ENCODE measurements at places on chromosomes 7 and 10.
A peak's percentile ranks its signal among the peaks of the same experiment; 100 is the strongest.

- no peak for DNase-seq
Observed at GRCh38 chr7:142685877-142686508, 63.3 kb upstream of the PRSS1 start.

DNA sequence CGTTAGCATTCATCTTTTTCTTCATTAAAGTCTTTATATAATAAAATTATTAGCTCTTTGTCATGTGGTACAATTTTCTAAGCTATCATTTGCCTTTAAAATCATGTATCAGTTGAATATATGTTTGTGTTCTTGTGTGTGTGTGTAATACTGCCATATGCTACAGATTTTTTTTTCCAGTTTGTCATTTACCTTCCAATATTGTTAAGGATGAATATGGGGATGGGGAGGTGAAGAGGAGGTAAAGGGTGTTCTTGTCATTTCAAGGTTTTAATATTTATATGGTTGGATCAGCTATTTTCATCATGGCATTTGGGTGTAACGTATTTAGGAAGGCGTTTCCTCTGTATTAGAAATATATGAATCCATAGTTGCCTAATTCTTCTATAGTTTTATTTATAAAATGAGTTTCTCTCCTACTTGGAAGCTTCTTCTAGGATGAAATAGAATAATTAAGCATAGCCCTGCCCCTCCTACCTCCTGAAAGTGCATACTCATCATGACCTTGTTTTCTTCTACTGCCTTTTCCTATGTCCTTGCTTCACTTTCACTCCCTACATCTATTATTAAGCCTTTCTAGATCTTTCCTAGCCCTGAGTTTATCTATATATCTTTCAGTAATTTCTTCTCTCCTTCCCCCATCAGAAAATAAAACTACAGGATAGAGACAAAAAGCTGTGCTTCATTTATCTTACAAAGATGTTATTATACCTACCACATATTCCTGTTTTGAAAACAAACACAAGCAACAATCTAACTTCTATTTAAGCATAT is 25.1 kb downstream of the RAB18 start:
- no peak for DNase-seq

- DNase-seq = no peak
Observed at GRCh38 chr10:397321-398068, 262.2 kb downstream of the ZMYND11 start.

DNA sequence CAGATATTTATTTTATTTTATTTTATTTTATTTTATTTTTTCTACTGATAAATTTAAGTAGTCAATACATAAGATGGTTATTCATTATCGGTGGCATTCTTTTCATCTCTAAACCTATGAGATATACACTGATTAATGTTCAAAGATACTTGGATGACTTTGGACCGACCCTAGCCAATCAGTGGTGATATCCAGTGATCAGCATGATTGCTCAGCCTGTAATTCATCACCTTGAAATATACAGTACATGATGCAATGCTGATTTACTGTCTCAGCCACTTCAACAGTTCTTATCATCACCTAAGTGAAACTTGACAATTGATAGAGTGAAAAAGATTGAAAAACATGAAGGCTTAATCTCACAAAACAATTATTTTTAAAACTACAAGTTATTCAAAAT is 1651.0 kb downstream of the REEP3 start:
- no peak for DNase-seq

DNA sequence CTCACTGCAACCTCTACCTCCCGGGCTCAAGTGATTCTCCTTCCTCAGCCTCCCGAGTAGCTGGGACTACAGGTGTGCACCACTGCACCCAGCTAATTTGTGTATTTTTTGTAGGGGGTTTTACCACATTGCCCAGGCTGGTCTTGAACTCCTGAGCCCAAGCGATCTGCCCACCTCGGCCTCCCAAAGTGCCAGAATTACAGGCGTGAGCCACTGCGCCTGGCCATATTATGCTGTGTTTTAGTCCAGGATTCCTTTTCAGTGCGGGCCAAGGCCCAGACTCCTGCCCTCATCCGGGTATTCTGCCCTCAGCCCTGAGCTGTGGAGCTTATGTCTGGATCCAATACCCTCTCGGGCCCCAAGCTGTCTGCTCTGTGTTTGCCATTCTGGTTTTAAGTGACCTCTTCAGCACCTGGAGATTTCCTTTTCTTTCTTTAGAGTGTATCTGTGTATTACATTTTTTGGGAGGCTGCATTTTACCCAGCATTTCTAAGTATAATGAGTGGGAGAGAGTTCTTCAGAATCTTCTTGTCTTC is 114.9 kb downstream of the BUB3 start:
- no peak for DNase-seq

DNA sequence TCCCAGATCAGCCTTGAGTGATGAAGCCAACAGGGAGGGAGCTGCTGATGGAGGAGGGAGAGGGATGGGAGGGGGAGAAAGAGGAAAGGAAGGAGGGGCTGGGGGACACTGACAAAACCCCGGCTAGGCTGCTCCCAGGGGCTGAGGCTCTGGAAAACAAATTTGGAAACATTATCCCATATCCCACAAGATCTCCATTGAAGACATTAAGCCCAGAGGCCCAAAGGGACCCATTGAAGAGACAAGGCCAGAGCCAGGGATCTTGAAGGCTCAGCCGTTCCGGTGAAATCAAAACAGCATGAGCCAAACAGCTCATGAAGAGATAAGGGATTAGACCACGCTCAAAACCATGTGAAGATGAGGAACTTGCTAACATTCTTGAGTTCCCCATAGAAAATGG is 184.3 kb upstream of the ITGB1 start:
- DNase-seq = no peak

GRCh38 chr7:33043501-33044400 is 18.8 kb downstream of the NT5C3A start:
- no peak for DNase-seq

DNA sequence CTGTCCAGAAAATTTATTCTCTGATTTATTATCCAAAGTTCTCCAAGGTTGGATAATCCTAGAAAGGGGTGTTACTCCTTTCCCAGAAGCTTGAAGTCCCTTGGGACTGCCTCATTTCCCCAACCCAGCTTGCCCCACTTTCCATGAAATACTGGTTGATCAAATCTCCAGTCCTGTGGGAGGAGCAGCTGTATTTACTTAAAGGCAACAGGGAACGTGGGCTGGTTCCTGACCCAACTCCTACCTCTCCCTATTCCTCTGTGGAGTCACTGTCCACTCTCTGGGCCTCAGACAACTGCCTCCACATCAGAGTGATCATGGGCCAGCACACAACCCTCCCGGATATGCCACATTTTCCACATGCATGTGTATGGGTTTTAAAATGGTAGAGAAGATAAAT is 166.2 kb upstream of the PRR15 start:
- no peak for DNase-seq

GRCh38 chr7:6436385-6436685 is 11.4 kb downstream of the DAGLB start:
- no peak for DNase-seq

DNA sequence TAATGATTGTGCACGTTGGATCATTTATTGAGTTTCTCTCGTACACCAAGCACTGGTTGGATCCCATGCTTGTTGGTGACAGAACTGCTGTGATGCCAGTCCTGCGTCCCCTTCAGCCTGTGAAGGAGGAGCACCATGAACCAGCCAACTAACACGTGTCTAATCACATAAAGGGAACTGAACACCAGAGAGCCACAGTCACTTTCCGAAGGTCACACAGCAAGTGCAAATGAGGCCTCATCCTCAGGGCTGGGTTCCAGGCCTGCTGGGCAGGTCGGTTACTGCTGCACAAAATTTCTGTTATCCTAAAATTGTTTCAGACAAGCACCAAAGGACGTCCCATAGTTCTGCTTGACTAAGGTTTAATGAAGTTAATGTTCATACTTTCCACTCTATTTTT is 332.0 kb upstream of the ZNF32 start:
- no peak for DNase-seq

DNA sequence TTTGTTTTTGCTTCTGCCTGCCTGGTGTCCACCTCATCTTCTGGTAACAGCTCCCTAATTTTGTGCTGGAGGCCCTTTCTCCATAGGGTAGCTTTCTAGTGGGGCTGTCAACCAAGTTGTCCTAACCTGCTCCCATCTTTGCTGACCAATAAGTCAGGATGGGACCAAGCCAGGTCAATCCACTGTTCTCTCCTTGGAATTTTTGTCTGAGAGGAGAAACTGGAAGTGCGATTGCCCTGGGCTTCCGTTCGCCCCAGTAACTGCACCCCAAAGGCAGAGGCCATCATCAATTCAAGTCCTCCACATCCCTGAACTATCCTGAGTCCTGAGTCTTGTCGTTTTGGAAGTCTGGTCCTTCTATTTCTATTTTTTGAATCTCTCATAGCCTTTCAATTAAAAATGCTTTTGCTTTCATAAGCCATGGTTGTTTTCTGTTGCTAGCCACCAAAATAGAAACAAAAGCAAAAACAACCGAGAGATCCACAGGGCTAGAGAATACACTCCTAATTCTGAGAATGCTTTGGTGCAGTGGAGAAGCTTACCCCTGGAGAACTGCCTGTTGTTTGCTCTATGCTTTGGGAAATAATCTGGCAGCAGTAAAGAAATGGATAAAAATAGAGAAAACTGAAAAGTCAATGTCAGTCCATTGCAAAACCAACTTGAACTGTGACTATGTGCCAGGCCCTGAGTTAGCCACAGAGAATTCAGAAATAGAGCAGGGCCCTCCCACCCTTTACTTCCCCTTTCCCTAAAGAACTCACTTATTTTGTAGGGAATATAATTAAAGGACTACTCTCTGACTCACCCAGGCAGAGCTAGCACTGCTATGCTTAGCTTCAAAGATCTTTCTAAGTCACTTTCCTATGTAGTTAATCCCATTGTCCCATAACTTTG is 368.1 kb downstream of the CXCL12 start:
- no peak for DNase-seq

- DNase-seq = no peak
Observed at GRCh38 chr7:4681218-4681851, 760 bp upstream of the FOXK1 start.

GRCh38 chr10:84344526-84344925 is 16.1 kb downstream of the CCSER2 start:
- no peak for DNase-seq

- no peak for DNase-seq
Observed at GRCh38 chr7:20279979-20280378, 50.7 kb upstream of the ITGB8 start.

DNA sequence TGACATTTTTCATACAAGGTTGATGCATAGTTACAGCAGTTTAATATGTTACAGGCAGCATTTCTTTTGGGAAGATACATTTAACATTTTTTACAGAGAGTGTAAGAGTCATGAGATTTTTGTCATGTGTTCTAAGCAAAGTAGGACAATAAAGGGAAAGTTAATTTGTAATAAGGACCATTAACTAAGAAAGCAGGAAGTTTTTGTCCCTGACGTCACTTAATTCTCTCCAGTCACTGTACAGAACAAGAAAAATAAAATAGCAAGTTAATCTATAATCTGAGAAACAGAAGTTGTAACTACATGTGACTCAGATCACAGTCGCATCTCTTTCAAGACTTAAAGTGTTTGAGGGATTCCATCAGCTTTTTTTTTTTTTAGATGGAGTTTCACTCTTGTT is 49.5 kb upstream of the CAPZA2 start:
- DNase-seq = no peak

DNA sequence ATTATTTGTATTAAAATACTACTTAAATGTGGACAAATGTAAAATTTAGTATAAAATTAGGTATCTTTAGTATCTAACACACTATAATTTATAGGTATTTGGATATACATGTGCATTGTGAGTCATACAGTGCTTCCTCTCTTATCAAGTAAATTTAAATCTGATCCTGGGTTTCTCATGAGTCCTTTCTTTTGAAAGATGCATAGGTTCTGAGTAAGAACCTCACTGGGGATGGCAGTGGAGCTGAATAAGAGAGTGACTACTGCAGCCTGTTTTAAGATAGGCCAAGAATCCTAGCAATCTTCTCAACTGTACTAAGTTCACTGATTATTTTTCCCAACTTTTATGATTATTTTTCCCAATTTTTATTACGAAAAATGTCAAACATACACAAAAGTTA is 16.2 kb downstream of the CEP55 start:
- DNase-seq = no peak

GRCh38 chr7:2000746-2001321 is 231.9 kb downstream of the MAD1L1 start:
- DNase-seq = no peak

DNA sequence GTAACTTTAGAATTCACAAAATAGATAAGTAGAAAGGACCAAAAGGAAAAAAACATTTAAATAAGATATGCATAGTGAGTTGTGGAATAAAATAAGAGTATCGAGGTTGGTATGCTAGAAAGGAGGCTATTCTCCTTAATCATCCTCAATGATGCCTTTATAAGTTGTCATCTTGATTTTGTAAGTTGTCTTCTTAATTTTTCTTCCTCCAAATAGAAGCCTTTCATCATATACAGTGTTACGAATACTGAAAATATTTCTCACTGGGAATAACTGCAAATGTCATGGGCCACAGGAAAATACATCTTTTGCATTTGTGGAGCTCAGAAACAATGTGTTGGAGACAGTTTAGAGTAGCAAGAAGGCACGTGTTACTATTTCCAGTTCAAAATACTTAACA is 31.5 kb upstream of the PRTFDC1 start:
- DNase-seq = no peak

- peak; percentile 49 for DNase-seq
Observed at GRCh38 chr10:84715911-84716310, 387.5 kb downstream of the CCSER2 start.

GRCh38 chr7:66033471-66034385 is 41.9 kb upstream of the ASL start:
- no peak for DNase-seq

DNA sequence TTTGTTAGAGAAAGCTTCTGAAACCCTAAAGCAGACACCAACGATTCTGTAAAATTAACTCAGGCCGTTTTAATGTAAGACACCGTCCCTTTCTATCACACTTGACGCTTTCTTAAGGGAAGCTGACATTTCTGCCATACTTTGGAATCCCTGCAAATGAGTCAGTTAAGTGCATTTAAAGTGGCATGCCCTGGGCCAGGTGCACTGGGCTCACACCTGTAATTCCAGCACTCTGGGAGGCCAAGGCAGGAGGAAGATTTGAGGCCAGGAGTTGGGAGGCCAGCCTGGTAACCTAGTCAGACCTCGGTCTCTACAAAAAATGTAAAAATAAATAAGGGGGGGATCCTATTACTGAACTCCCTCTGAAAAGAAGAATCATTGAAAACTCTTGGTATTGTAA is 4.4 kb downstream of the UBE2H start:
- no peak for DNase-seq

GRCh38 chr10:123743441-123744223 is 77.5 kb downstream of the GPR26 start:
- no peak for DNase-seq

GRCh38 chr10:83987216-83987615 is 152.1 kb upstream of the GHITM start:
- DNase-seq = no peak

- no peak for DNase-seq
Observed at GRCh38 chr10:70323138-70323696, 39.4 kb upstream of the NPFFR1 start.

DNA sequence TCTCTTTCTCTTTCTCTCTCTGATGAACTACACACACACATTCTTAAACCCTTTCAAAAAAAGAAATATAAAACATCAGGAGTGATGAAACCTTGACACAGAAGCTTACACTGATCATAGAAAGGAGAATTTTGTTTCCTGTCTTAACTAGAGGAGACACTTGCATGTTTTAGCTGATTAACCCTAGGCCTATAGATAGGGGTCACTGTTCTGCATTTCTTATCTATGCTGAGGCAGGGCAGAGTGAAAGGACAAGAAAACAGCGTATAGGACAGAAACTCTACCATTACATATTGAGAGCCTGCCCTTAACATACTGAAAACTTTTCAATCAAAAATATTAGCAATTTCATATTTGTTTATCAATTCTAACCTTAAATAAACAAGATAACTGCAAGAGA is 680.6 kb upstream of the MBL2 start:
- DNase-seq = no peak

- no peak for DNase-seq
Observed at GRCh38 chr7:43747328-43748105, 11.0 kb upstream of the BLVRA start.
